ENCODE measurements at places on chromosomes 5 and 9. TPM values are rescaled to one million over a fixed set of nuclear protein-coding genes. Genes with fewer than 3 reads are reported as not detected.

- no peaks in the 10 kb centered on the region for H3K4me1 ChIP-seq
- H3K36me3 ChIP-seq, result no peaks in the 10 kb centered on the region
- H3K27ac ChIP-seq, result no peak overlapping the region
- no peak for DNase-seq
- H3K27me3 ChIP-seq, result no peaks in the 10 kb centered on the region
These were observed 57.8 kb upstream of the PHYKPL start for GRCh38 chr5:178290376-178290775.

Gene FAM221B
- not detected for total RNA-seq

- no peaks in the 10 kb centered on the region for H3K27me3 ChIP-seq
- H3K27ac ChIP-seq, result peak overlapping the region; percentile 34
- H3K36me3 ChIP-seq, result no peaks in the 10 kb centered on the region
- peaks cover 10% of the 10 kb centered on the region for H3K4me1 ChIP-seq
These were observed 255.7 kb upstream of the RGMB start for GRCh38 chr5:98517560-98518366.

DNA sequence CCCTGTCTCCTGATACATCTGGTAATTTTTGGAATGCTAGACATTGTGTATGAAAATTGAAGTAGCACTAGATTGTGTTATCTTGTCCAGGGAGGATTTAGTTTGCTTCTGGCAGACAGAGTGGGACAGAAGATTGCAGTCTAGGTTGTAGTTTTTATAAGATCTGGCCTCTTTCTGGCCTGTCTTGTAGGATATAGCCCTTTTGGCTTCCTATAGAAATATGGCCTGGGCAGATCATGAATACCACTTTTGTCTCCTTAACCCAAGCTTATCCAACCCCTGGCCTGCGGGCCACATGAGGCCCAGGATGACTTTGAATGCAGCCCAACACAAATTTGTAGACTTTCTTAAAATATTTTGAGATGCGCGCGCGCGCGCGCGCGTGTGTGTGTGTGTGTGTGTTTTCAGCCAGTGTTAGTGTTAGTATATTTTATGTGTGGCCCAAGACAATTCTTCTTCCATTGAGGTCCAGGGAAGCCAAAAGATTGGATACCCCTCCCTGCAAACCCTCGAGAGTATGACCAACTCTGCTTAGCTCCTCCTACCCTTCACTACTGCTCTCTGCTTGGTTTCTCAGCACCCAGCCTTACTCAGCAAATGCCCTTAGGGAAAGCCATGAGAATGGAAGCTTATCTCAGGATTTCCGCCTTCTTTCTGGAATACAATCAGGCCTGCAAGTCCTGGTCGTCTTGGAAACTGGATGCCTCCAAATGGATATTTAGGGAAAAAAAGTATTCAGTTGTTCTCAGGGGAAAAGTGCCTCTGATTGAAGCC, 26.5 kb downstream of the ANKRD33B start:
- no peak overlapping the region for H3K4me3 ChIP-seq
- no peaks in the 10 kb centered on the region for H3K4me1 ChIP-seq
- no peaks in the 10 kb centered on the region for H3K27me3 ChIP-seq
- DNase-seq, result no peak
- H3K36me3 ChIP-seq, result no peaks in the 10 kb centered on the region

GRCh38 chr5:177299697-177300096, 3.8 kb downstream of the RAB24 start:
- peaks cover under 1% of the 10 kb centered on the region for H3K36me3 ChIP-seq
- H3K27me3 ChIP-seq, result no peaks in the 10 kb centered on the region
- H3K4me3 ChIP-seq, result no peak overlapping the region

Gene OR1J2
- not detected for total RNA-seq

DNA sequence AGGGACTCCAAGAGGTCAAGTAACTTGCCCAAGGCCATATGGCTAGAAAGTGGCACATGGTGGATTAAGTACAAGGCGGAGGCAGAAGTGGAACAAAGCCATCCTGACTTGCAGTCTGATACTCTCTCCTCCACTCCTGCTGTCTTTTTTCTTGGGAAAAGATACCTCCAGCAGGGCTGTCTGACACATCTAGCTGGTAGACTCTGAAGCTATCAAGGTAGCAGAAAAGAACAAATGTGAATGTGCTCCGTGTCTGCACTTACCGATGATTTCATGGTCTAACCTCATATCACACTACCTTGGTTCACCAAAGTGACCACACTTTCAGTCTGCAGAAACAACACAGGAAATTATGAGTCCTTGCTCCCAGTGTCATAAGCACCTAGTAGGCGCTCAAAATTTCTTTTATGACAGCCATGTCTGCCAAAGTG, 284.8 kb downstream of the CRB2 start:
- no peaks in the 10 kb centered on the region for H3K36me3 ChIP-seq
- DNase-seq, result no peak
- H3K27ac ChIP-seq, result no peak overlapping the region

DNA sequence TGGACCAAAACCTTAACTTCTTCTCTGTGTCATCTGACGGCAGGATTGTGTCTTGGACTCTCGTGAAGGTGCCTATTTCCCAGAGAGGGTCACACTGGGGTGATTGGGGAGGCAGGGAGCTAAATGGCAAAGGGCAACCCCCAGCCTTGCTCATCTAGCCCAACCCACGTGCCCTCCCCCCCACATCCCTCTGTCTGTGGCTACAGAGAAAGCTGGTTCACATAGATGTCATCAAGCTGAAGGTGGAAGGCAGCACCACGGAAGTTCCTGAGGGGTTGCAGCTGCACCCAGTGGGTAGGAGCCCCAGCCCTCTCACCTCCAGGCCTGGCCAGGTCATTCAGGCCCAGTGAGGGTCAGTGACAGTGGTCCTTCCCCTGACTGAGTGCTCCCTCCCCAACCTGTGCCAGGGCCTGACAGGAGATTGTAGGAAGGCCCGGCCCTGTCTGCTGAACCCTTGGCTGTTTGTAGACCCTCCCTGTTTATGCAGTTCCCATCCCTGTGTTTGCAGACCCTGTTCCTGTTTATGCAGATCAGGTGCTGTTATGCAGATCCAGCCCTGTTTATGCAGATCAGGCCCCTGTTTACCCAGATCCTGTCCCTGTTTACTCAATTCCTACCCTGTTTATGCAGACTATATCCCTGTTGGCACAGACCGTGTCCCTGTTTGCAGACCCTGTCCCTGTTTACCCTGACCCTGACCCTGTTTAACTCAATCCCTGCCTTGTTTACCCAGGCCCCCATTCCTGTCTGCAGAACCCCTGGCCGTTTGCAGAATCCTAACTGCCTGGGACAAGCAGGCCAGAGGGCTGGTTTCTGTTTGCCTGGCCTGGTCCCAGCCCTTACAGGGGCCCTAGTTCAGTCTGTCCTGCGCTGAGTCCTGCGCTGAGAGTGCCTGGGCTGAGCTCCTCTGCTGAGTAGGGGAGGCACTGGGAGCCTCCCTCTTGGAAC, 10.4 kb downstream of the ENHO start:
- H3K27ac ChIP-seq, result no peak overlapping the region
- H3K36me3 ChIP-seq, result no peaks in the 10 kb centered on the region
- no peak for DNase-seq
- no peaks in the 10 kb centered on the region for H3K27me3 ChIP-seq

DNA sequence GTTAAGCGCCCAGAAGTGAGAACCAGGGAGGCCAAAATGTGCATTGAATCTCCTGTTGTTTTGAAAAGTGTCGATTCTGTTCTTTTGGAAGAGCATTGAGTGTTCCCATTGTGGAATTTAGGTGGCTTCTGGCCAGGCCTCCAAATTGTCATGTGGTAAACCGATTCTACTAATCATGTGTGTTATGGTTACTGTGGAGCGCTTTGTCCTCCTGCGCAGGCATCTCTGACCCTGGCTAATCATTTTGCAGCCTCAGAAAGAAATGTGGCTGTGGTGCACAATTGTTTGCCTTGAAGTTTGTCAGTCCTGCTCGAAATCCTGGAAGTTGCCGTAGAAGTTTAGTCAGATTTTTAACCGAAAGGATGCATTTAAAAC, 121.3 kb downstream of the RASGRF2 start:
- H3K27ac ChIP-seq, result no peak overlapping the region
- H3K36me3 ChIP-seq, result no peaks in the 10 kb centered on the region
- no peaks in the 10 kb centered on the region for H3K27me3 ChIP-seq

DNA sequence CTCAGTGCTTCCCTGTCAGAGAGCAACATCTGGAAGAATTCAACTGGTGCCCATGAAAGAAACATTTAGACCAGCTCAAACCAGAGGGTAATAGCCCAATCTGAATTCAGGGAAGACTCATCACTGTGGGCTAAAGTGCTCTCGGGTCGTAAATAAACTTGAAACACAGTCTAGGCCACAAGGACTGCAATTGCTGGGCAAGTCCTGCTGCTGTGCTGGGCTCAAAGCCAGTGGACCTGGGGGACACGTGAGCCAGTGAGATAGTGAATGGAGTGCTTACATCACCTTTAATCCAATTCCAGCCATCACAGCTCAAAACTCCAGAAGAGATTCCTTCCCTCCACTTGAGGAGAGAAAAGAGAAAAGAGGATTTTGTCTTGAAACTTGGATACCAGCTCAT, 78.1 kb upstream of the DAP start:
- no peaks in the 10 kb centered on the region for H3K27me3 ChIP-seq
- H3K36me3 ChIP-seq, result no peaks in the 10 kb centered on the region
- H3K27ac ChIP-seq, result no peak overlapping the region
- H3K4me3 ChIP-seq, result no peak overlapping the region

GRCh38 chr5:126403876-126404275, 19.3 kb upstream of the GRAMD2B start:
- H3K27me3 ChIP-seq, result no peaks in the 10 kb centered on the region
- H3K36me3 ChIP-seq, result no peaks in the 10 kb centered on the region
- no peak overlapping the region for H3K27ac ChIP-seq
- DNase-seq, result no peak
- no peaks in the 10 kb centered on the region for H3K4me1 ChIP-seq
- no peak overlapping the region for H3K4me3 ChIP-seq

Gene SH3PXD2B
- total RNA-seq, result 13.2 TPM

DNA sequence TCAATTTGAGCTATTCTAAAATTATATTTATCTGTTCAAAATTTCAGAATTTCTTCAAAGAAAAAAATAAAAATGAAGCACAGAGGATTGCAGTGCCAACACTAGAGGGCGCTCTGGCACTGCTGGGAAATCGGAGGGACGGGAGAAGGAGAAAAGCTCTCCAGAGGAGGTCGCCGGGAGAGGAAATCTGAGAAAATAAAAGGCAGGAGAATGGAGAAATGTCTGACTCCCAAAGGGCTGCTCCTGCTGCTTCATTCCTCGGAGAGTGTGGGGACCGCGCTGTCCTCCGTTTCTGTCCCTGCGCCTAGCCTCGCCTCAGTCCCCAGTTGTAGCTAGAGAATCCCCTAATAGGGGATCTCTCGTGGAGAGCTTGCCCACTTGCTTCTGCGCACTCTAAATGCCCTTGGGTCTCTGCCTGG, 40.0 kb upstream of the ARSB start:
- H3K4me3 ChIP-seq, result peak overlapping the region; percentile 9
- H3K27me3 ChIP-seq, result no peaks in the 10 kb centered on the region
- no peak overlapping the region for H3K27ac ChIP-seq
- peak; percentile 61 for DNase-seq

Gene BARHL1
- total RNA-seq, result not detected

DNA sequence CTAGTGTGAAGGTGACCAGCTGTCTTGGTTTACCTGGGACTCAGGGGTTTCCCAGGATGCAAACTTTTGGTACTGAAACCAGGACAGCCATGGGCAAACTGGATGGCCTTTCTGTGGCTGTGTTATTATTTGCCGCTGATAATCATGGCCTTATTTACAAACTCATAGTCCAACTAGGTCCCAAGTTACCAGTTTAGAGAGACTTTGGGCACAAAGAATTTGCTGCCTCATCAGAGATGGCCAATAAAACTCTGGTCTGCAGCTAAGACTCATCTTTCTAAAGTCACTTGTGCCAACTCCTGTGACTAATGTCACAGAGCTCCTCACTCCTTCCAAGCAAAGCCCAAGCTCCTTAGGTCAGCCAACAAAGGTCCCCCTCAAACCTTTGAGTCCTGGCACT, 47.5 kb upstream of the PLPP6 start:
- no peaks in the 10 kb centered on the region for H3K36me3 ChIP-seq
- no peak overlapping the region for H3K27ac ChIP-seq
- no peaks in the 10 kb centered on the region for H3K27me3 ChIP-seq

DNA sequence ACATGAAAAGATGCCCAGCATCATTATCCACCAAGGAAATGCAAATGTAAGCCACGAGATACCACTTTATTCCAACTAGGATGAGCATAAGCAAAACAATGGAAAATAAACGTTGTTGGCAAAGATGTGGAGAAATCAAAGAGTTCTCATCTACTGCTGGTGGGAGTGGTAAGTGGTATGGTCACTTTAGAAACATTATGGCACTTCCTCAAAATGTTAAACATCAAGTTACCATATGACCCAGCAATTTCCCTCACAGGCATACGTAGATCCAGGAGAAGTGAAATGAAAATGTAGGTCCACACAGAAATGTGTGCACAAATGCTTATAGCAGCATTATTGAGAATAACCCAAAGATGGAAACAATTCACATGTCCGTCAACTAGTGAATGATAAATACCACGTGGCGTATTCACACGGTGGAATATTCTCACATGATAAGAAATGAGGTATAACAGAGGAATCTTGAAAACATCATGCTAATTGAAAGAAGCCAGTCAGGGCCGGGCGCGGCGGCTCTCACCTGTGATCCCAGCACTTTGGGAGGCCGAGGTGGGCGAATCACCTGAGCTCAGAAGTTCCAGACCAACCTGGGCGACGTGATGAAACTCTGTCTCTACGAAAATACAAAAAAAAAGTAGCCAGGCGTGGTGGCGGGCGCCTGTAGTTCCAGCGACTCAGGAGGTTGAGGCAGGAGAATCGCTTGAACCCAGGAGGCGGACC, 16.4 kb upstream of the FLT4 start:
- no peak overlapping the region for H3K27ac ChIP-seq
- no peak for DNase-seq
- H3K27me3 ChIP-seq, result no peaks in the 10 kb centered on the region
- no peak overlapping the region for H3K4me3 ChIP-seq
- no peaks in the 10 kb centered on the region for H3K4me1 ChIP-seq

Gene SLU7
- 31.5 TPM for total RNA-seq

DNA sequence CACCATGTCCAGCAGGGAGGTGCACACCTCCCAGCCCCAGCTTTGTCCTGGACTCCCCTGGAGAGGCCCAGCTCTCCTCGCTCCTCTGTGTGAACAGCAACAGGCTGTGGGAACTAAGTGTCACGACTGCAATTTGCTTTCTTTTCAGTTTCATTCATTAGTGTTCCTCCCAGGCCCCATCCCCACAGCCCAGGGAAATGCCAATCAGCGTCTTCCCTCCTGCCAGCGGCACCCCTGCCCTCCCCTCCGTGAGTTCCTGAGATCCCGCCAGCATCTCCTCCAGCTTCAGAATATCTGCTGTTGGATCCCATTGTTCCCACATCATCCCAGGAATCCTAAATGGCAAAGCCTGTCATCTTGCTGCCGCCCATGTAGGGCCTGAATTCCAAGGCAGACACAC, 13.1 kb upstream of the RPL26L1 start:
- no peaks in the 10 kb centered on the region for H3K4me1 ChIP-seq
- H3K4me3 ChIP-seq, result no peak overlapping the region
- H3K36me3 ChIP-seq, result no peaks in the 10 kb centered on the region
- DNase-seq, result no peak
- no peaks in the 10 kb centered on the region for H3K27me3 ChIP-seq
- H3K27ac ChIP-seq, result no peak overlapping the region

GRCh38 chr5:172005708-172006320, 624 bp downstream of the FBXW11 start:
- peak overlapping the region; percentile 94 for H3K4me3 ChIP-seq
- H3K36me3 ChIP-seq, result no peaks in the 10 kb centered on the region
- H3K27me3 ChIP-seq, result no peaks in the 10 kb centered on the region
- peak overlapping the region; percentile 97 for H3K27ac ChIP-seq

- H3K4me3 ChIP-seq, result no peak overlapping the region
- H3K36me3 ChIP-seq, result no peaks in the 10 kb centered on the region
- no peak overlapping the region for H3K27ac ChIP-seq
- H3K4me1 ChIP-seq, result peaks cover 3% of the 10 kb centered on the region
- DNase-seq, result no peak
- no peaks in the 10 kb centered on the region for H3K27me3 ChIP-seq
These were observed 23.5 kb upstream of the SSBP2 start for GRCh38 chr5:81774374-81774773.

Gene SPATA31E1
- total RNA-seq, result 0.07 TPM

Gene GNAQ
- 105 TPM for total RNA-seq

All from colonic mucosa (tissue), 4 donors.